PC-9 (cell line): ENCODE measurements at places on chromosomes 3 and 15.

DNA sequence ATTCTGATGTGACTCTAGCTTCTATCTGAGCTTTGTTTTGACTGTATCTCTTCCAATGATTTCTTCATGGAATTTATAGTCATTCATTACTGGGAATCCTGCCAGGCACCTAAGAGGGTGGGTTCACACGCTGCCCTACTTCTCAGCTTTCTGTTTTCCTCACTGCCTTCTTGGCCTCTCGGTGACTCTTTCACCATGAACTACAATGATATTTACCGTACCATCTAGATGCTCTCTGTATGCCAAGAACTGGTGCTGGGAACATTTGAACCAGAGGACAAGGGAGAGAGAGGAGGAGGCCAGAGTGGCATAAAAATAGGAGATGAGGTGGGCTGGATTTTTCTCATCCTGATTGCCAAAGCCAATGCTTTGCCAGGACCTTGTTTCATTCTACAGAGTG, 280.0 kb upstream of the P2RY1 start:
- no peak overlapping the region for H3K27ac ChIP-seq
- no peak overlapping the region for H3K4me3 ChIP-seq
- H3K27me3 ChIP-seq: no peaks in the 10 kb centered on the region
- DNase-seq: no peak
- H3K36me3 ChIP-seq: no peaks in the 10 kb centered on the region

GRCh38 chr15:61137105-61137792, 91.9 kb downstream of the RORA start:
- no peak overlapping the region for H3K4me3 ChIP-seq
- no peak for DNase-seq
- H3K36me3 ChIP-seq: no peaks in the 10 kb centered on the region
- no peaks in the 10 kb centered on the region for H3K27me3 ChIP-seq
- H3K27ac ChIP-seq: no peak overlapping the region

DNA sequence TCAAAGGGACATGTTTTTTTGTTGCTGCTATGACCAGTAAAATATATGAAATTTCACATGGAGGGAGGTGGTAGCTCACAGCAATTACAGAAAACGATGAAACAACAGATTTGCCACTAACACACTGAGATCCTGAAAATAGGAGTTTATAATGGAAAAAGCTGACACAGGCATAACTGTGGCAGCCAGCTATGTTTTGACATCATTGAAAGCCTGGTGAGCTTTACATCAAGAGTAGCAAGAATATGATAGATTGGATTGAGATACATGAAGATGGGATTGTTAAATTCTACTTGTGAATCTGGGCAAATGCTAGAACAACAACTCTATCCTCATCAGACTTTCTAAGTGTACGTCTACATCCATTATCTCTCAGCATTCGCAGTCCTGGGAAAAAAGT, 760.7 kb downstream of the GRM7 start:
- DNase-seq: no peak
- H3K27me3 ChIP-seq: no peaks in the 10 kb centered on the region; the same call in 1 of the 2 replicates

DNA sequence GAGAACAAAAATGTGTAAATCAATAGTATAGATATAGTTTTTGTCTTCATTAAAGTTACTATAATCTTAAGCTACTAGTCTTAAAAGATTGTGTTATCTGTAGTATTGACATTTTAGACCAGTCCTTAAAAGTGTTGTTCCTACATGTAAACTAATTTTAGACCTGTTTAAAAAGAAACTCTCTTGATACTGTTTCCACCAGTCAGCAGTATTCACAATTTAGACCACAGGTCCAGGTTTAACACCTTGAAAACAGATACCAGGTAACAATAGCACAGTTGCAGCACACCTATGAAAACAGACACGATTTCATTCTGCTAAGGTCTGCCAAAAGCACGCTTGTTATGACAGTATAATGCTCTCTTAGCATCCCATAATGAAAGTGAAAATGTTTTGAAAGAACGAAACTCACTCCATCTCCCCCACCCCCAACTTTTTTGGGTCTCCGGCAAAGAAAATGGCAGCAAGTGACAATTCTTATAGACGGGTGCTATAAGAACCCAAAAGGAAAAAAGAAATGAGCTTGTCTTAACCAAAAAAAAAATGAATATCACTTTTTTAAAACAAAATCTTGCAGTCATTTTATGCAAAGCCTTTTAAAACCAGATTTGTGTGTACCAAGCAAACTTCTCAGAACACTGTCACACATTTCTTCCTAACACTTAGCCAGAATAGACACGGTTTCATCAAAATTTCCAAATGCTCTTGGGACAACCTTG, 1.6 kb downstream of the EIF4E3 start:
- DNase-seq: no peak
- no peak overlapping the region for H3K4me3 ChIP-seq
- H3K27ac ChIP-seq: no peak overlapping the region
- peaks cover 22% of the 10 kb centered on the region for H3K27me3 ChIP-seq

- H3K27me3 ChIP-seq: no peaks in the 10 kb centered on the region
- no peak for DNase-seq
- peak overlapping the region; percentile 82 for H3K4me3 ChIP-seq
- peaks cover 32% of the 10 kb centered on the region for H3K36me3 ChIP-seq
Observed at GRCh38 chr15:90266485-90266884, 1.0 kb downstream of the NGRN start.

DNA sequence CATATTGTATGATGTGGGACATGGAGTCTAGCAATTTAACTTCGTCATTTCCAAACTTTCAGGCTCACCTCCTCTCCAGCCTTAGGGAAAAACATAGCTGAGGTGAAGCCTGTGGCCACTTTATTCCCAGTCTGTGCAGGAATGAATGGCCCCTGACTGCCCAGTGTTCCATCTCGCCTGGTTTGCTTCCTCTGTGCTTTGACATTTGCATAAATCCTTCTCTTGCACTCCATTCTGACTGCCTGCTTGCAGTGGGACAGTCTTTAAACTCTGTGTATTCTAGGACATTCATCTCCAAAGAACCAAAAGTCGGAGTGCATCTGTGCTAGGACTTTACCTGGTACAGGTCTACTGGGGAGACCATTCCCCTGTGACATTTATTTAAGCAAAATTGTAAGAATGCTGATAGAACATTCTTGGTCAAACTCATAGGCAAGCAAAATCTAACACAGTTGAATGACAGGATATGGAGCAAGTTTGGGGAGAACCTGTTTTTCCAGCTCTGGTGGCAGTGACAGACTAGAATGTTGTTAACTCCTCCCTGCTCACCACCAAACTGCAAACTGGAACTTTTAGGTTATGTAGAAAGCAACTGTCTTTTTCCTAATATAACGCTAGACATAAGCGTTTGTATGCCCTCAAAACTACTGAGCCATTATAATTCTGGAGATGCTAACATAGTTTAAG, 22.1 kb downstream of the TMED3 start:
- H3K27ac ChIP-seq: peak overlapping the region; percentile 21; the same call in 1 of the 2 replicates
- peaks cover 45% of the 10 kb centered on the region for H3K4me1 ChIP-seq
- H3K27me3 ChIP-seq: no peaks in the 10 kb centered on the region
- peak; percentile 47 for DNase-seq

GRCh38 chr3:24829011-24829581, 334.4 kb upstream of the THRB start:
- no peaks in the 10 kb centered on the region for H3K36me3 ChIP-seq
- no peak for DNase-seq
- no peak overlapping the region; the same call in 1 of the 2 replicates for H3K4me3 ChIP-seq
- H3K4me1 ChIP-seq: no peaks in the 10 kb centered on the region
- H3K27ac ChIP-seq: no peak overlapping the region

DNA sequence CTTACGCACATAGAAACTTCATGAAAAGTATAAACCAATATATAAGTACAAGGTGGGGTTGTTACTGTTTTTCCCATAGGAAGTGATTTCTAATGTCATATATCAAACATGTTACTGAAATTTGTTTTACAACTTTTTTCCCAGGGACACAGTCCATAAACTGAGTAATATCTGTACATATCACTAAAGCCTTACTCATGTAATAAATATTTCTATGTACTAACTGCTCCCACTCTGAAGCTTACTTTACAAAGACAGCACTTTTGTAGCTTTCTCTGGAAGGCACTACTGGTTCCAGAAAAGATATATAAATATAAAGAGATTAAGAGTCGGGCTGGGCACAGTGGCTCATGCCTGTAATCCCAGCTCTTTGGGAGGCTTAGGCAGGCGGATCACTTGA, 91.7 kb downstream of the MYO5A start:
- no peak for DNase-seq
- H3K27me3 ChIP-seq: no peaks in the 10 kb centered on the region
- H3K4me1 ChIP-seq: no peaks in the 10 kb centered on the region
- H3K36me3 ChIP-seq: no peaks in the 10 kb centered on the region
- H3K4me3 ChIP-seq: no peak overlapping the region

- peaks cover 27% of the 10 kb centered on the region for H3K4me1 ChIP-seq
- DNase-seq: no peak
- H3K4me3 ChIP-seq: no peak overlapping the region
- no peaks in the 10 kb centered on the region for H3K36me3 ChIP-seq
- H3K27me3 ChIP-seq: no peaks in the 10 kb centered on the region
Observed at GRCh38 chr15:90367576-90367975, 15.5 kb downstream of the ZNF774 start.

- no peak for DNase-seq
- no peaks in the 10 kb centered on the region for H3K36me3 ChIP-seq
- peaks cover 23% of the 10 kb centered on the region for H3K4me1 ChIP-seq
- no peak overlapping the region for H3K27ac ChIP-seq
- H3K4me3 ChIP-seq: no peak overlapping the region
- H3K27me3 ChIP-seq: no peaks in the 10 kb centered on the region
Observed at GRCh38 chr15:45386420-45386819, 8.1 kb upstream of the GATM start.

GRCh38 chr15:52780172-52780980, 9.8 kb downstream of the ONECUT1 start:
- no peaks in the 10 kb centered on the region for H3K36me3 ChIP-seq
- H3K4me3 ChIP-seq: no peak overlapping the region
- no peak overlapping the region for H3K27ac ChIP-seq
- no peak for DNase-seq

DNA sequence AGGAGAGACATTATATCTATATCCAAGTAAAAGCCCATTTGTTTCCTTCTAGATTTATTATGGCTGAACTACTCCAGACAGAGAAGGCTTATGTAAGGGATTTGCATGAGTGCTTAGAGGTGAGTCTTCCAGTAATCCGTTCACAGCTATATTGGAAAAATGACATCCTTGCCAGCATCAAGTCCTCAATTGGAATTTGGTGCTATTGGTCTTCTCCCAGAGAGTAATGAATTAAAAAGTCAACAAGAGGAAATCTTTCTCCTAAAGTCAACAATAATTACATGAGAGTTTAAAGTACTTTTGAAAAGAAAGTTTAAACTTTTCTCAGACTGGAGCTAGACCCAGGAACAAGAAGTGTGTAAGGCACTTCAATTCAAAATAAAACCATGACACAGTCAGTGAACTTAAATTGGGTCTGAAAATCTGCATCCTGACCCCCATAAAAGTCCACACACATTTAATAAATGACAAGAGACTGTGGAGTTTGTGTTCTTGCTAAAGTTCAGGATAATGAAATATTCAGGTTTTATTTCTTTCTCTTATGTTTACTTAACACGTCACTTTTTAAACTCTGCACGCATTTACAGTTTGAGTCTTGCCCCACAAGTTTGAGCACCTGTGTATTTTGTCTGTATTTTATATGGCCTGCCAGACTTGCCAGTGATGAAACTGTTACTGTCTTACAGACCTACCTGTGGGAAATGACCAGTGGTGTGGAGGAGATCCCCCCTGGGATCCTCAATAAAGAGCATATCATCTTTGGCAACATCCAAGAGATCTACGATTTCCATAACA, 268.2 kb upstream of the UMPS start:
- no peaks in the 10 kb centered on the region for H3K36me3 ChIP-seq
- H3K4me3 ChIP-seq: no peak overlapping the region
- no peak overlapping the region for H3K27ac ChIP-seq
- H3K4me1 ChIP-seq: no peaks in the 10 kb centered on the region
- no peak for DNase-seq

- H3K4me3 ChIP-seq: no peak overlapping the region
- H3K27me3 ChIP-seq: peaks cover 49% of the 10 kb centered on the region
- DNase-seq: no peak
Observed at GRCh38 chr15:77804210-77804609, 171.5 kb upstream of the LINGO1 start.

GRCh38 chr3:133881492-133881891, 14.2 kb downstream of the RAB6B start:
- H3K4me1 ChIP-seq: peaks cover 16% of the 10 kb centered on the region
- H3K27ac ChIP-seq: no peak overlapping the region
- H3K27me3 ChIP-seq: 0 out of 2 replicates have a peak, but pooled peaks cover 3% of the 10 kb centered on the region
- DNase-seq: no peak
- no peak overlapping the region for H3K4me3 ChIP-seq

GRCh38 chr15:95292785-95293450, 1037.6 kb upstream of the NR2F2 start:
- H3K4me3 ChIP-seq: no peak overlapping the region
- no peaks in the 10 kb centered on the region for H3K36me3 ChIP-seq
- H3K4me1 ChIP-seq: no peaks in the 10 kb centered on the region
- H3K27me3 ChIP-seq: no peaks in the 10 kb centered on the region
- no peak overlapping the region for H3K27ac ChIP-seq

DNA sequence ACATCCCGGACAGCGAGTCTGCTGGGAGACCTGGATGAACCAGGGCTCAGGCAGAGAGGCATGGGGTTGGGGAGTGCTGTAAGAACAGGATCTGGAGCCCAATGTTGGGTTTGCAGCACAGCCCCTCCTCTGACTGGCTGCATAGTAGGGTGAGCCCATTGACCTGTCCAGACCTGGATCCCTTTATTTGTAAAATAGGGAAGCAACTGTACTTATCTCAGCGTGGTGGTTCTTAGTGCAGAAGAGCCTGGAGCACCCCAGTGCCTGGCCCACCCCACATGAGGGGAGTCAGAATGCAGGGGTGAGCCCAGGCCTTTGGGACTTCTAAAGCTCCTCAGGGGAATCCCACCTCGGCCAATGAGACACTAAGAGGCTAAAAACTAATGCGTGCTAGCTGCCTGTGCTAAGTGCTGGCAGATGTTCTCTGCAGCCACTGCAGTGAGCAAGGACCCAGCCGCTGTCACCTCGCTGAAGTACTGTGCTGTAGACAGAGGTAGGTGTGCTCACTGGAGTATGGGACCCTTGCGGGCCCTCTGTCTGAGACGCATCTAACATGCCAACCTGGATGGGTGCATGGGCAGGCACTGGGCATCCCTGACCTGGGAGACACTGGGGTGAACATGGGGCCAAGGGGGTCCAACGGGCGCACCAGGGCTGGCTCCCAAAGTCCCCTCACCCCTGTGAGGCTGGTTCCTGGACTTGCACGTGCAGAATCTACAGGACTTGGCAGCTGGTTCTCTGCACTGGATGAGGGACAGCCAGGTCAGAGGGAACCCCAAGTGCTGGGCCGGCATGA, 95.6 kb downstream of the ATP10A start:
- no peak for DNase-seq
- H3K27me3 ChIP-seq: peaks cover 28% of the 10 kb centered on the region
- no peaks in the 10 kb centered on the region for H3K36me3 ChIP-seq
- no peaks in the 10 kb centered on the region for H3K4me1 ChIP-seq

- no peaks in the 10 kb centered on the region for H3K36me3 ChIP-seq
- no peaks in the 10 kb centered on the region for H3K27me3 ChIP-seq
- no peaks in the 10 kb centered on the region for H3K4me1 ChIP-seq
- no peak overlapping the region for H3K4me3 ChIP-seq
- no peak overlapping the region for H3K27ac ChIP-seq
Observed at GRCh38 chr3:151990696-151991376, 117.4 kb downstream of the SUCNR1 start.
